Retinal pigment epithelial cell (primary cell): ENCODE measurements at places on chromosomes 2 and 18.
A peak's percentile ranks its signal among the peaks of the same experiment; 100 is the strongest.

DNA sequence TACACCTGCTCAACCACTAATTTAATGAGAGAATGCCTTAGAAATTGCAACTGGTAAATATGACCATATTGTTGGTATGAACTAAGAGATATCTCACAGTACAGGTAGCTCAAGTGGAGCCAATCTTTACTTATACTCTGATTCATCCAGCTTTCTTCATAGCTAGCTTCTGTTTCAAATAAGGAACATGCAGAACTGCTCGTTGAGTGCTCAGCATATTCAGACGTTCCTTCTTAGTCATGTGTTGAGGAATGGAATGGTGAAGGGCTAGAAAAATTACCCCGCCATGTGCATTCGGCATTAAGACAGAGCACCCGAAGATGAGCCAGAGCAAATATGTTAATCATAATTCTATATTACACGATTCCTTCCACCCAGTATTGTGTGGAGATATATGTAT is 144.0 kb upstream of the VRK2 start:
- no peak for DNase-seq

DNA sequence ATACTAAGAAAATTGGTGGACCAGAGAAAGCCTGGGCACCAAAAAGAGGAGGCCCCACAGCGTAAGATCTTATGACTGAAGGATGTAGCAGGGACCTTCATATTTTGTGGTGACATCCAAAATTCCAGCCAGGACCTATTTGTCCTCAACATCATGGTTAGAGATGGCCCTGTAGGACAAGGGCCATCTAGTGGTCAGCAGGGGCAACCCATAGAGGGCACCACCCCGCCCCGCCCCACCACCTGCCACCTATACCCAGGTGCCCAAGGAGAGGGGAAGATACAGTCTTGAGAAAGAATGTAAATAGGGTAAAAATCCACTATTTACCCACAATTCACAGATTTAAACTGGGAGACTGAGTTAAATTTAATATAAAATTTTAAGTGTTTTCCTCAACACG is 59.6 kb upstream of the TMEM163 start:
- no peak for DNase-seq

- peak; percentile 66 for DNase-seq
These were observed at the start of gene TAF4B for GRCh38 chr18:26226229-26227050. TSS of gene TAF4B (plus strand) at chr18:26226445. CDS start at chr18:26226934, 489 bp downstream.

- no peak for DNase-seq
These were observed 44.5 kb downstream of the SH3RF3 start for GRCh38 chr2:109173311-109174171.

GRCh38 chr2:29767606-29768335 is 153.6 kb downstream of the ALK start:
- DNase-seq: no peak

GRCh38 chr2:163734881-163735684 is 725 bp downstream of the FIGN start:
- no peak for DNase-seq

- DNase-seq: no peak
These were observed 180.4 kb downstream of the MBD5 start for GRCh38 chr2:148201075-148202004.

- no peak for DNase-seq
These were observed 119.3 kb downstream of the SETBP1 start for GRCh38 chr18:44799907-44800421.

DNA sequence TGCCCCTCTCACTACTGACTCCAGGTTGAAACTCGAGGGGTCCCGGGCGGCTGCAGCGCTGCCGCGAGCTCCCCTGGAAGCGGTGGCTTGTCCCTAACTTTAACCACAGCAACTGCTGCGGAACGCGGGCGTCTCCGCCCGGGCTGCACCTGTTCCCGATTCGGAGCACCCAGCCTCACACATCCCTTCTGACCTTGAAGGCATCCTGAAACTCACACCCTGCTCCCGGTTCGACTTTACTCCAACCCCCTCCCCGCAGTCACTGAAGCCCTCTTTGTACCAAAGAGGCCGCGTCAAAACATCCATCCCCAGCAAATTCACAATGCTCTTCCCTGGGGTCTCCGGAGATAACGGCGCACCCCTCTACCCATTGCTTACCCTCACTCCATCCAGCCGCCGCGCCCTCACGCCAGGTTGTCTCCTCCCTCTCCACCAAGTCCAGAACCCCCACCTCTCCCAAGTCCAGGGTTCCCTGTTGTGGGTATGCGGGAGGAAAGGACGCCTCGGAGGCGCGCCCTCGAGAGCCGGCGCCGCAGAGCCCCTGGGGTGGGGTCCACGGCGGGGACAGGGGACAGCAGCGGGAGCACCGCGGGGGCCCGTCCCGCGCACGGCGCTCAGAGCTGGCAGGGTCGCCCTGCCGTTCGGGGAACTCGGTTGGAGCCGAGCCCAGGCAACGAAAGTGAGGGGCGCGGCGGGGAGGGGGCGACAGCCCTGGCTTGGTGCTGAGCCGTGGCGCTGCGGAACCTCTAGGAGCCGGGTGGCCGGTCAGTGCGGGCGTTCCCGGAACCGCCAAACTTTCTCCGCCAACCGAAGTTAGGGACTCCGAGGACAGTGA is 934 bp downstream of the MYO5B start:
- no peak for DNase-seq

GRCh38 chr2:28904295-28904694 is 9.8 kb downstream of the WDR43 start:
- peak; percentile 51 for DNase-seq

DNA sequence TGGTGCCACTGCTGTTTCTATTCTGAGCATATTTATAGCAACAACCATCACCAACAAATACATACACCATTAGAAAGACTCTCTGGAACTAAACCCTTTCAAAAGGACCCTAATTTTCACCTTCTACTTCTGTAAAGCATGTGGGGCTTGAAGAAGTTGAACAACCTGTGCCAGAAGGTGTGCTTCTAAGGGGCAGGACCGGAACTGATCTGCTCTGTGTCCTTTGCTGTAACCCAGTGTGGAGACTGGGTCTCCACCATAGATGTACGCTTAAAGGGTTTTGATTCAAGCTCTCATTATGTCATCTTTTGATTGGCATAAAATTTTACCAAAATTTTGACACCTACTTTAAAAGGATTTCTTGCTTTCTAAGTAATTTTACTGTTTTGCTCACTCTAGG is 40.3 kb downstream of the WDR43 start:
- no peak for DNase-seq

- DNase-seq: no peak
These were observed 226.7 kb upstream of the MC4R start for GRCh38 chr18:60599267-60599666.
